ENCODE measurements at places on chromosomes 12 and 14.

DNA sequence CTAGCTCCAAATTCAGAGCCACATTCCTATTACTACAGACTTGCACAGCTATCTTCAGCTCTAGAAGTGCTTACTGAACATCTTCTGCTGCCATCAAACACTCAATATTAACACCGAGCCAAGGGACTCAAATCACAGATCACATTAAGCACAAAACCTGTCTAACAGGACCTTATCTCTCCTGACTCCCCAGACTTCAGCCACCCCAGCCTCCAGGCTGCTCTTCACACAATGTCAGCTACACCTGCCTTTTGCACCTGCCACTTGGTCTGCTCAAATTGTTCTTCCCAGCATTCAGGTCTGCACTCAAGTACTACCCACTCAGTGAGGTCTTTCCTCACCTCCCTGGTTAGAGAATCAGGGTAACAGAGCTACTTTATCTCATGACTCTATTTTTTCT is 57.1 kb downstream of the GALC start:
- no peak for DNase-seq

DNA sequence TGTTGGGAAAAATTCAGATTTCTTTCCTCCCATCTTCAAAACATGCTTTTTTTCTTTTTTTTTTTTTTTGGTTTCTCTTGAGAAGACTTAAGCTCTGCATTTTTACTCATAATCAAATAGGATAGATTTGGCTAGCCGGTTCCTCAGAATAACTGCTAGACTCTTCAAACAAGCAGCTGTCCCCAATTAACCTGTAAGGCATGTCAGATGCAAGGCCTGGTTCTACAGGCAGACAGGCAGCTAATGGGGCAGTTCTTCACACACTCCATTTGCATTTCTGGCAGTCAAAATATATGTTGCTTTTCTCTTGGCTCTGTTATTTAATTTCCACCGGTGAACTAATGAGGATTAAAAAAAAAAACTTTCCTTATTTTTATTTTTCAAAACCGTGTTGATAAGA is 228.0 kb upstream of the ATP2B1 start:
- no peak for DNase-seq

GRCh38 chr14:20757965-20758364 is 10.2 kb upstream of the EDDM3B start:
- DNase-seq: no peak

- DNase-seq: no peak
Measured at GRCh38 chr12:20369305-20370013, 1.1 kb downstream of the PDE3A start.

DNA sequence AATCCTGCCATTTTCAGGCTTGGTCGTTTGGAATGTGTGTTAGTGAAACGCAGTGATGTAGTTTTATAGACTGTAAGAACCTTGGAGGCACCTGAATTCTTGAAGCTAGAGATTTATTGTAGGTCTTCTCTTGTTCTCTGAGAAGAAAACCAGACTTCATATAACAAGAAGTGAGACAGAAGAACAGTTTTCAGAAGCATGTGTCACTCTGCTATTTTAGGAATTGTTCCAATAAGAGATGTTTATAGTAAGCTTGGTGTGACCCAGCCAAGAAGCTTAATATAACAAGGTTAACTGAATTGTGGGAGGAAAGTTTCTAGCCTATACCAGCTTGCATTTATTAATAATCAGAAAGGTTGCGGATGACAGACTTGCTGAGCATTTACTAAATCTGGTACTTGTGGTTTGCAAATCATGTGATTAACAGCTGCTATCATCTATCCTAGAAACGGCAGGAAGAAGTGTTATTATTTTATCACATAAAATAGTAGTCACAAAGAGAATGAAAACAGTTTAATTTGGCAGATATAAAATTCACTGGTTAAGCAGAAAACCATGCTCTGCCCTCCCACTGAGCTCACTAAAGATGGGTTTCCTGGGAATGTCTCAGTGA is 49.2 kb upstream of the BCAT1 start:
- peak; percentile 92 for DNase-seq
